ENCODE measurements at places on chromosomes 2 and 18.

- DNase-seq = no peak
These were observed 377.1 kb downstream of the CDH19 start for GRCh38 chr18:66226782-66227181.

GRCh38 chr18:57627488-57627887 is 5.9 kb upstream of the NARS1 start:
- DNase-seq = no peak

DNA sequence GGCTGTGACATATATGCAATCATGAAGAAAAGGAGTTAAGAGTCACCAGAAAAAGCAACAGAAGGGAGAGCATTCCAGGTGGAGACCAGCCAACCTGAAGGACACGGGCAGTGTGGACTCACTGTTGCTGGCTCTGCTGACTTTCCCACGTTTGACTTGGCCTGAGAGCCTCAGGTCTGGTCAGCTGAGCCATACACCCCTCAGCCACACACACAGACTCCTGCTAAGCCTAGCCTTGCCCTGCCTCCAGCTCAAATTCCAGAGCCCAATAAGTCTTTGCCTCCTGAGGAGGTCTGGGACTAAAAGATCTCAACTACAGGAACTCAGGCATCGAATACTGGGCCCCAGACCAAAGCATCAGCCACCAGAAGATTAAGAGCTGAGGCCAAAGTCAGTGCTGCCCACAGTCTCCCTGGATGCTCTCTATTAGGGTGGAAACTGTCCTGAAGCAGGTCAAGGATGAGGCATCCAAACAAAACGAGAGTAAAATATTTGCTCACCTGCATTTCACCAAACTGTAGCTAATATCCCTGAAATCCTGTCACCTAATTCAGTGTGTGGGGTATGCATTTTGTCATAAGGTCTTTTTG is 23.3 kb downstream of the CACNB4 start:
- DNase-seq = no peak

DNA sequence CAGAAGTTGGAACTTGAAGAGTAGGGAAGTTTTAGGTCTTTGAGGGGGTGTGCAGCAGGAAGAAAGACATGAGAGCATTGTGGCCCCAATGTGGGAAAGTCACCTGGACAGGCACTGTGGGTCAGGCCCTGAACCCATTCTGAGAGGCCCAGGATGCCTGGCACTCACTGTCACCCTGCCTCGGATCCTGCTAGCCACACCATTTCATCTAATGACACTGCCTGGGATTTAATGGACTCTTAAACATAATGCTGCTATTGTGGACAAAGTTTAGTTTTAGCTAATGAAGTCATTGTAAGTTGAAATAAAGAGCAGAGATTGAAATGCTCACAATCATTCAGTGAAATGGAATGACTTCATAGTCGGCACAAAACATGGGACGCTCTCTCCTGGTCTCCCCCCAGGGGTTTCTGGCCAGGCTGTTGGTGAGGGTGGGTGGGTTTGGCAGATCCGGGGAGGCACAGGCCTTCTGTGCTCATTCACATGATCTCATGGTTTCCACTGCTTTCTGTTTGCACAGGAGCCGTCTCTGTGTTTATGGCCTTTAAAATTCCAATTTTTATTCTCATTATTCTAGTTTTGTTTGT is 141.8 kb upstream of the KLHL29 start:
- no peak for DNase-seq

DNA sequence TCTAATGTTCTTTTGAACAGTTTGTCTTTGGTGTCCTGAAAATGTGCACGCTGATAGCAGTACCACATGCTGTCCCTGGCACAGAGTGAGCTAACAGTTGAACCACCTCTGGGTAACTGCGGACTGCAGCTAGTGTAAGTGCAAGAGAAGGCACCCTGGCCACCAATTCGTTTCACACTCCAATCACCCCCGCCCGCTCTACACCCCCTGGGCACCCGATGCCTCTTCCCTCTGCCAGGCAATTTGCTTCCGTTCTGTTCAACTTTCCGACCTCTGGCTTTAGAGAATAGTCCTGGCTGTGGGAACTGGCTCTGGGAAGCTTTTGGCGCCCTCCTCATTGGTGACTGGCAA is 1.4 kb downstream of the DOCK10 start:
- DNase-seq = no peak

DNA sequence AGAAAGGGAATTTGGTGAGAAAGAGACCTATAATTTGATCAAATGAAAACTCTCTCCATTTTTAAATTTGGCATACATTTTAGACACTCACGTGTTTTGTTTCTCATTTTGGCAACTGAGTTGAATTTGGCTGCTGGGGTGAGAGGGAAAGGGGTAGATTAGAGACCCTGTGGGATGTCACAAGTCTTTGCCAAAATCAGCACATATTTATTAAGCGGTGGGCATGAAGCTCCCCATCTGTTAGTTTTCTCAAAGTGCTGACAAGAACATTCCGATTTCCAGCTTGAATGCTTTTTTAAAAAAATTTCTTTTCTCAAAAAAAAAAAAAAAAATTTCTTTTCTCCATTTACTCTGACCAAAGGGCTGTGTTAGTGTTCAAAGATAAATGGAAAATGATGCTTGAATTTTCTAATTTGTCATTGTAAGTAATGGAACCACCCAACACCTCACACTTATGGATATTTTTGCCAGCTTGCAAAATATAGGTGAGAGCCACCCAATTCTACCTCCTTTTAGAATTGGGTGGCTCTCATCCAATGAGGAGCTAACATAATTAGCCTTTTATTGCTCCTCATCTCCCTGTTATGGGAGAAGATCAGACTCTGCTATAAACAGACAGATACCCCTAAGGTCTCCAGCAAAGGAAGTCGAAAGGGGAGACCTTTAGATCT is 222.9 kb upstream of the FN1 start:
- no peak for DNase-seq

DNA sequence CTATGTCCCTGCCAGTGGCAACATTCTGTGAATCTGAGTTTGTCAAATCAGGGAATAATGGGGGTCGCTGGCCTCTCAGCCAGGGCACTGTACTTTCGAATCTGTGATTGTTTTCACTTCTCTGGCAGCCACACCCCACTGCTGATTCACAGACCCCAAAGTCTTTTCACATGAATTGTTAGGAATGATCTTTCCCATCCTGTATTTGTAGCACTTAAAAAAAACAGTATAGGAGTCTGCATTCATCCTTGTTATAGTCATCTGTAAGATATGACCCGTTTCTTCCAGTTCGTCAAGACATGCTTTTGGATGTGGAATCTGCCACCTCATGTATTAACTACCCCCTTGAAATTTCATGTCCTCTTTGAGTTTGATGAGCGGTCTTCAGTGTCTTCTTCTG is 928 bp downstream of the NAGK start:
- DNase-seq = no peak

GRCh38 chr18:22567794-22568193 is 150.1 kb upstream of the CTAGE1 start:
- no peak for DNase-seq

- DNase-seq = no peak
These were observed 21.1 kb downstream of the ANTXR1 start for GRCh38 chr2:69034122-69034521.

- peak; percentile 75 for DNase-seq
These were observed 10.2 kb upstream of the MMADHC start for GRCh38 chr2:149597668-149598326.

DNA sequence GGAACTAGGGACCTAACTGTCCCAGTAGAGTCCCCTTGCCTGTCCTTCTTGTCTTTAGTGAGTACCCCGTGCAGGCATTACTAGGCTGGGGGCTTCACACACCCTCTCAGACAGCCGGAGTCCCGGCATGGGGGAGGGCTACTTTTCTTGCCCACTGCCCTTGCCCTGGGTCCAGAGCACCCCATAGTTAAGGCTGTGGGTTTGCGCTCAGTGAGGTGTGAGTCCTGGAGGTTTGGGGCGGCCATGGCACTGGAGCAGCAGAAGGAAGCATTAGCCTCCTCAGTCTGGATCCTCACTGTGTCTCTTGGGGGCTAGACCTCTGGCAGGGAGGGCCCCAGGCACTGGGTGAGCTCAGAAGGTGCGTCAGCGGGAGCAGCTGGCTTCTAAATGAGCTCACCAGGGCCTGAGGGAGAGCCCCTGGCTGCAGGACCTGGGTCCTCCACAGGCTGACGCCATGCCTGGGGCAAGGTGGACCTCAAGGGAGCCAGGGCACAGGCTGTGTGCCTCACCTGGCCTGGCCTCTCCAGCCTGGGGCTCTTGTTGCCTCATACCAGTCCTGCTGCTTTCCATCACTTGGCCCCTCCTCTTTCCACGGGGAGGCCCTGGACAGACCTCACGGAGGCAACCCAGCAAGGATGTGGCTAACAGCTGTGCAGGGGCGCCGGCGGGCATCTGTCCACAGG is 27.4 kb downstream of the HS6ST1 start:
- no peak for DNase-seq

DNA sequence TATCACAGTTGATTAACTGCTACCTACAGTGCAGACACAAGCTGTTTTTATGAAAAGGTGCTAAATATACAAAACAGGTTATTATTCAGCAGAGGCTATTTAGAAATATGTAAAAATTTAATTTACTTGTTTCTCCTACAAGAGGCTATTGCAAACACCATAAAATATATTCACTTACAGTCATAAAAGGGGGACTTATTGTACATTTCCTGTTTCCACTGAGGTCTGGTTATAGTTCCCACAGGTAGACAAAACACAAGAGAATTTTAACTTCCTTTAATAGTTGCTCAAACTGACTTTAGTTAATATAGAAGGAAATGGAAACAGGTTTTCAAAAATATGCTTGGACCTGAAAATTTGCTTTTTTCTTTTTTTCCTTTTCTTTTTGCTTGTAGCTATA is 40.0 kb upstream of the FRZB start:
- DNase-seq = no peak

DNA sequence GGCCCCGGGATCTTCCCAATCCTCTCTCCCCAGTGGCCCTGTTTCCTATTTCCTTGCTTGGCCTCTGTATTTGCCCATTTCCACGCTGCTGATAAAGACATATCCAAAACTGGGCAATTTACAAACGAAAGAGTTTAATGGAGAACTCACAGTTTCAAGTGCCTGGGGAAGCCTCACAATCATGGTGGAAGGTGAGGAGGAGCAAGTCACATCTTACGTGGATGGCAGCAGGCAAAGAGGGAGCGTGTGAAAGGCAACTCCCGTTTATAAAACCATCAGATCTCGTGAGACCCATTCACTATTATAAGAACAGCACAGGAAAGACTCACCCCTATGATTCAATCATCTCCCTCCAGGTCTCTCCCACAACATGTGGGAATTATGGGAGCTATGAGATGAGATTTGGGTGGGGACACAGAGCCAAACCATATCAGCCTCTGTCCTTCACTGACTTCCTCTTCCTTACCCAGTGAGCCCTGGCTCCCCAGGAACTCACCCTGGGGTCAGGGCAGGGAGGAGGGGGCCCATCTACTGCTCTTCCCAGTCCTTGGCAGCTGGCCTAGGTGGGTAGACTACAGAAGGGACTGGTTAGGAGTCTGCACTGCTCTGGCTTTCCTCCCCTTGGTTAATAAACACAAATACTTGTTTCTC is 105.8 kb upstream of the MYCN start:
- DNase-seq = no peak

GRCh38 chr18:25147877-25148488 is 204.0 kb downstream of the ZNF521 start:
- no peak for DNase-seq

DNA sequence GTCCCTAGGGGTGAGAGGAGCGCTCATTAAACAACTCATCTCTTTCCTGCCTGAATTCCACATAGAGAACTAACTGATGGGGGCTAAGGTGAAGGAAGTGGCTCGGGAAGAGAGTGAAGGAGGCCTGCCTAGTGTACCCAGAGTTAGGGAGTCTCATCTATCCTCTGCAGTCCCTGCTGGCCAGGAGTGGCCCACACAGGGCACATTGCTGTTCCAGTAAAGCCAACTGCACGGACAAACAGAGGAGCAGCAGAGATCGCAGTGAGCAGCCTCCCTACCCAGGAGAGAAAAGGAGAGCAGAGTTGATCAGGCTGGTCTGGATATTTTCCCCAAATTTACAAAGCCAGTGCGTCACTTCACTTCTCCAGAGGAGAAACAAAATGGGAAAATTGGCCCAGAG is 16.9 kb upstream of the FN1 start:
- no peak for DNase-seq

GRCh38 chr18:789397-789796 is 22.6 kb downstream of the YES1 start:
- DNase-seq = no peak

DNA sequence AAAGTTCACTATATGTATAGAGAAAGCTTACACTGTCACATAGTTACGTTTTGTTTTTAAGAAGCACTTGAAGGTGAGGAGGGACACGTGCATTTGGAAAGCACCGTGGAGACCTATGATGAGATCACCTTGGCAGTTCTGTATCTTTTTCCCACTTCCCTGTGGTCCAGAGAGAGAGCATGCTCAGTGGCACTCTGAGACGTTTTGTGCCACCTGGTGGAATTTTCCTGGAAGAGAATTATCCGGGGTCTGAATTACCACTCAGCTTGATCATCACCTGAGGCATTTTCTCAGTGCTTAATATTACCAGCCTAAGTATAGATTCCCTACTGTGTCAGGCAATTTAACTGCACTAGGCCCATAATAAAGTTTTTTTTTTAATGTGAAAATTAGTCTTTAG is 469.4 kb upstream of the SMIM21 start:
- DNase-seq = no peak

DNA sequence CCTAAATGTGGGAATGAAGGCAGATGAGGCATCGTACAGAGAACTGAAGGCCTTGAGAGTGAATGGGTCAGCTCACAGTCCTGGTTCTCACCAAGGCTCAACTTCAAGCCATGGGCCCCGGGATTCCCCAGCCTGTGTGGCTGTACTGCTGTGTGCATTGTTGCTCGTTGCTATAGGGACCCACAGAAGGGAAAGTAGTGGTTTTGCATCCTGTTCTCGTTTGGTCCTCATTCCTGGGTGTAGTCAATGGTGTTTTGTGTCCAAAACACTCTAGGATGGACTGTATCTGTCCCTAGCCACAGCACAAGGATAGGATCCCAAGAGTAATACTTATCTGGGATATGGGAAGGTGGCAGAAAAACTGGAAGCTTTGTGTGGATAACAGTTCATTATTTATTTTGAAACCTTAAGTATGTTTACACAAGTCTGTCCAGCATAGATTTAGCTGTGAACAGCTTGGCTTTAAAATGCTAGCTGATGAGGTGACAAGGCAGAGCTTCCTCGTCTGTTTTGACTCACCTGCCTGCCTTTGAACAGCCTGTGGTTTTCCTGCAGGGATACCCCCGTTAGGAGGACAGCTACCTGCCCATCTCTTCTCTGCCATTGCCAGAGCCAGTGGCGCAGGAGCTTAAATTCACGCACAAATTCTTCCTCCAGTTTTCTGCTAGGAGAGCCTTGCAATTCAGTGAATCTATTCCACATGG is 85.0 kb downstream of the WDSUB1 start:
- DNase-seq = no peak

Data from urinary bladder (tissue), 4 donors.